ENCODE measurements at places on chromosomes 1 and 21.

DNA sequence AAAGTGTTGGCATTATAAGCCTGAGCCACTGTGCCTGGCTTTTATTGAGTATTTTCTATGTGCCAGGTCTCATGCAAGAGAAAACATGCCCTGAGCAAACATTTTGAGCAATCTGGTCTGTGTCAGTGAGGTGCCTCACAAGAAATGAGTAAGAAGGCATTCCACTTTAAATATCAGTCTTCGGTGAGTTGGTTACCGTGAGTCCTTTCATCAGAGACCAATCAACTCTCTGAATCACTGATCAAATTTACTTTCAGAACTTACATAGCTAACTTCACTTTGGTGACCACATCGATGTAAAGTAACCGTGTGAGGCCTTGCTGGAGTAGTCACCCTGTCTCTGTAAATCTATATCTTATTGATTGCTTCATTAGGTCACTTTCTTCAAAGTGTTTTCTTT is 14.3 kb upstream of the DDX59 start:
- no peak for DNase-seq

DNA sequence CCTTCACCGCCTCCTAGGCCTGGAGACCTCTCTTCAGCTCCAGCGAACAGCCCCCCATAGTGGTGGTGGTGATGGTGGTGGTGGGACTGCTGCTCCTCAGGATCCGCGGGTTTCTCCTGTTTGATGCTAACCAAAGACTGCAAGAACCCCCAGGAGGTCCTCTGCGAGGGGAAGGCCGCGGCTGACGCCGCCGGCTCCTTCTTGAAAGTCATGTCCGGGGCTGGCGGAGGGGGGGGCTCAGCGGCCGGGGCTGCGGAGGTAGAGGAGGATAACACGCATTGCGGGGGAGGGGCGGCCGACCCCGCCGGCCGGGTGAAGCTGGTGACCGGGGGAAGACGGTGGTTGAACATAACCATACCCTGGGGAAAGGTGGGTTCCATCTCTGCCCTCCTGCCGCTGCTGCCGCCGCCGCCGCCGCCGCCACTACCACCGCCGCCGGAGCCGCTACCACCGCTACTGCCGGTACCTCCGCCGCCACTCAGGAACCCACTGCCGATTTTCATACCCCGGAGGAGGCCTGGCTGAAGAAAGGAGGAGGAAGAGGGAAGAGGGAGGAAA is 554 bp downstream of the ZNF281 start:
- peak; percentile 19 for DNase-seq

DNA sequence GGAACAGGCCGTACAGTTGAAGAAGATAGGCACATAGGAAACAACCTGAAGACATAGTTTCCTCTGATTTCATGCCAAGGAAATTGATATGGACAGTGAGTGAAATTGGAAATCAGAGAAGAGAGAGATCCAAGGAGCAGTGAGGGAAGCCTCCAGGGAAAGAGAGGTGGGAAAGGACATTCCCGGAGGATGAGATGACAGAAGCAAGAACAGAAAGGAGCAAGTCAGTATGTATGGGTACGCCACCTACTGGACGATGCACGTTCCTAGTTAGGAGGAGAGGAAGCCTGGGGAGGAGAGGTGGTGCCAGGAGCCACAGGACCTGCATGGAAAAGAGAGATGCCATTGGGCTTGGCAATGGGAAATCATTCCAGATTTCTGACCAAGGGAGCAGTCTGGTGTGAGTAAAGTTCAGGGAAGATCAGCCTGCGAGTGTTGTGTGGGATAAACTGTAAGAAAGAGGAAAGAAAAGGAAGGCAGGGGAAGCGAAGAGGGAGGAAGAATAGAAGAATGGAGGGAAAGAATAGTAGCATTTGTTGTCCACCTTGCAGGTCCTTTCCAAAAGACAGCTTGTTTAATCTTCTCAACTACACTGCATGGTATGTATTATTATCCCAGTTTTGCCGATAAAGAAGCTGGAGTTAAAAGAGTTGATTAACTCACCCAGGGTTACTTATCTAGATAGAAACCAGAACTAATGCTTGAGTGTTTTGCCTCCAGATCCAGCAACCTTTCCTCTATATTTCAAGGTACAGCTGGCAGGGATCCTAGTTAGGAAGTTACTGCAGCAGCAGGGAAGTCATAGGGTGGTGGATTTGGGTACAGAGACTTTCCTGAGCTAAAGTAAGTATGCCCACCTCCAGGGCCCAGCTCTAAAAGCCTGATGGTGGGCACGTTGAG is 27.4 kb downstream of the C1orf116 start:
- DNase-seq: peak; percentile 5

DNA sequence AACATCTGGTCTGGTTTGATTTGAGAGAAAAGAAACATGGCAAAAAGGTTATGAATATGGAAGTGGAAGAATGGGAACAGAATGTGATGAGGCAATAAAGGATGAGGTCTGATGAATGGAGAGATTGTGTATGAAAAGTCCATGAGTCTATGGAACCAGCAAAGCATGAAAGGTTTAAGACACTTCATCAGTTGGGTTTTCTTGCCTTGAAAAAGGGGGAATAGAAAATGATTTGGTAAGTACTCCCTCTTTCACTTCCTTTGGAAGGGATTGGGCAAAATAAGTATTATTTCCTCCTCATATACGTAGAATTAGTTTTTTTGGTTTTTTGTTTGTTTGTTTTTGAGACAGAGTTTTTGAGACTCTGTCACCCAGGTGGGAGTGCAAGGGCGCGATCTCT is 155.8 kb downstream of the TRIM33 start:
- DNase-seq: no peak

DNA sequence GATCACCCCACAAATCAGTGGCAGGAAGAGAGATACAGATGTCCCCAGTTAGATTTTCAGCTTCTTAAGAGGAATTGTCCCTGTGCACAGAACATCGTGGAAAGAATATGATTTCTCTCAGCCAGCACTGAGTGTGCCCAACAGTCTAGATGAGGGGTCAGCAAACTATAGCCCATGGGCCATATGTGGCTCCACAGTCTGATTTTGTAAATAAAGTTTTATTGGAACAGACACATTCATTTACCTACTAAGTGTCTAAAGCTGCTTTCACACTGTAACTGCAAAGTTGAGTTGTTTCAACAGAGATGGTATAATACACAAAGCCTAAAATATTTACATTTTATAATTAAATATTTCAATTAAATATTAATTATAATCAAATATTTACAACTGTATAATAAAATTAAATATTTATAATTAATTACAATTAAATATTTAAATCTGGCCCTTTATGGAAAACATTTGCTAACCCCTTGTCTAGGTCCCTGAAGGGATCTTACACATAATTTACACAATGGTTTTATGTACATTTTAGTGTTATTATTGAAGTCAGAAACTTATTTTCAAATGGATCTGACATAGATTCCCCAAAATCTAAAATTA is 407.6 kb downstream of the PTPRU start:
- no peak for DNase-seq

- DNase-seq: no peak
Observed at GRCh38 chr21:16176570-16176969, 446.8 kb downstream of the USP25 start.

DNA sequence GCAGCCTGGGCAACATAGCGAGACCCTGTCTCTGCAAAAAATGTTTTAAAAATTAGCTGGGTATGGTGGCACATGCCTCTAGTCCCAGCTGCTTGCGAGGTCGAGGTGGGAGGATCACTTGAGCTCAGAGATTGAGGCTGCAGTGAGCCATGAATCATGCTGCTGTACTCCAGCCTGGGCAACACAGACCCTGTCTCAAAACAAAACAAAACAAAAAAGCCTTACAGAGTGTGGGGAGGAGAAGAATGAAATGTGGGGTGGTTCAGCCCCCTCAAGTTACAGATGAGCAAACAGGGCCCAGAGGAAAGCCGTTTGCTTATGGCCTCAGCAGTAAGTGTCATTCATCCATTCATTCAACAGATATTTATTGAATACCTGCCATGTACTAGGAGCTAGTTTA is 40.7 kb downstream of the RPS6KA1 start:
- no peak for DNase-seq

- DNase-seq: no peak
Observed at GRCh38 chr1:38026592-38027200, 14.2 kb downstream of the UTP11 start.

- DNase-seq: no peak
Observed at GRCh38 chr1:36580524-36580923, 97.8 kb upstream of the CSF3R start.

GRCh38 chr1:16266411-16267118 is 29.6 kb upstream of the CPLANE2 start:
- no peak for DNase-seq

- DNase-seq: no peak
Observed at GRCh38 chr1:19360843-19361610, 48.9 kb downstream of the SLC66A1 start.

DNA sequence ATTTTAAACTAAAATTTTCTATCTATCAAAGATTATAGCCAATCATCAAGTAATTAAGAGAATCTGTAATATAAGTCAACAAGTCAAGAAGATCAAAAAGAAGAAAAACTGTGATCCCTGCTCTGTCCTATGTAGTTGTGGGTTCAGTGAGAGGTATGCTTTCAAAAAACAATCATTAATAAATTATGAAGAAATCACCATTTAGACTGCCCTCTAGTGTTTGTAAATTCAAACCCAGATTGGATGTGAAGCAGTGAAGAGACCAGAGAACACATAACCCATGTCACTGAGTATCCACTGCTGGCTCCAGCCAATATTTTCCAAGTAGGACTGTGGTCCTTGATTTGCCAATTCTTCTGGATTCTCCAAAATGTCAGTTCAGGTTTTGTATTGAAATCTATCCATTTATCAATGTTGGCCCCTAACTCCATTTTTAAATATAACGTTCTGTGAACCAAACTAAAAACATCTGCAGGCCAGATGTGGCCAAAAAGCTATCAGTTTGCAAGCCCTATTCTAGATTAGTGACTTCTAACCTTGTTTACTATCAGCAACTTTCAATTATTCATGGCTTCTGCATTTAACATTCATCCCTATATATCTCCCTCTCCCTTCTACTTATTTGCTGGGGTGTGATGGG is 467.5 kb upstream of the CXADR start:
- DNase-seq: no peak

DNA sequence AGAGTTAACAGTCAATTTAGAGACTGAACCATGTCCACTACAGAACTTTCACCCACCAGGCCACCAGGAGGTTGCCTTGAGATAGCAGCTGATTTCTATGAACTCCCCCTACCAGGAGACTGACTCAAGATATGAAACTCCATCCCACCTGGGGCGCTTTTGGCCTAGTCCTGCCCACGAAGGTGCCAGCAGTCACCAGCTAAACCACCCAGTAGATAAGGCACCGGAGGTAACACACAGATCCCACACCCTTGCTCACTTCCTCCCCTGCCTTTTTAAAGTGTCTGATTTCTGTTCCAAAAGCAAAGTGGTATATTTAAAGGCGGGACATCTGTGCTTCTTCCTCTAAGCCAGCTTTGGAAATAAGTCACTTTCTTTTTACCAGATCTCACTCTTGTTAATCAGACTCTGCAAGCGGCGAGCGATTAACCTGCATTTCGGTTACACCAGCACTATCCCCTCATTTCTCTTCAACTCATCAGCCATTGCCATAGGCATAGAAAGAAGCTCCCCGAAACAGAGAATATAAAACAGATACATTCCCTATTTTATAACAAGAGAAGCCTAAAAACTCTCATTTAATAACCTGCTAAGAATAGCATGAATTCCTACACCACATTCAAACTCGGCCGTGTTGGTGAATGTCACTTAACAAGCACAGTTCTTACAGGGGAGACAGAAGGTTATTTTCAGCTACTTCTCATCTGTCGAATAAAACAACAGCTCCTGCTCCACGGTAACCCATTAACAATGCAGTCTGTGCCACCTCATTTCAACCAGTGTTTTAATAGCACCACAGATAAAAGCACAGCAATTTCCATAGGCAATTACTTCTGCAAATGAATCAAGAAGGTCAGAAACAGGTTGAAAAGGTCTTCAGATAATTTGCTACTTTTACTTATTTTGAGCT is 318.1 kb downstream of the KCNH1 start:
- DNase-seq: no peak

DNA sequence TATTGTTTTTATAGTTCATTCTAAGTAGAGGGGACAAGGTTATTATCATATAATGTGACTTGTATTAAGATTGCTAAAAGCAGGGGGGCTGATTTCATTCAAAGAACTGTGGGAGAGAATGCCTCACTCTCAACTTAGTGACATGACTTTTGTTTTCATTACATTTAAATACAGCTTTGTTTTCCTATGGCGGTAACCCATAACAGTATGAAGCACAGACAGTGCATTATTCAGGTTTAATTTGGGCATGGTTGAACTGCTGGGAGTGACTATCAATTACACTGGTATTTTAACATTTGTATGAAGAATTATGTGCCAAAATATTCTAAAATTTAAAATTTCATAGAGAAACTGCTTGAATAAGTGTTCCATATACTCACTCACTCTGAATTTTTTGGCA is 637.3 kb downstream of the USP25 start:
- no peak for DNase-seq

DNA sequence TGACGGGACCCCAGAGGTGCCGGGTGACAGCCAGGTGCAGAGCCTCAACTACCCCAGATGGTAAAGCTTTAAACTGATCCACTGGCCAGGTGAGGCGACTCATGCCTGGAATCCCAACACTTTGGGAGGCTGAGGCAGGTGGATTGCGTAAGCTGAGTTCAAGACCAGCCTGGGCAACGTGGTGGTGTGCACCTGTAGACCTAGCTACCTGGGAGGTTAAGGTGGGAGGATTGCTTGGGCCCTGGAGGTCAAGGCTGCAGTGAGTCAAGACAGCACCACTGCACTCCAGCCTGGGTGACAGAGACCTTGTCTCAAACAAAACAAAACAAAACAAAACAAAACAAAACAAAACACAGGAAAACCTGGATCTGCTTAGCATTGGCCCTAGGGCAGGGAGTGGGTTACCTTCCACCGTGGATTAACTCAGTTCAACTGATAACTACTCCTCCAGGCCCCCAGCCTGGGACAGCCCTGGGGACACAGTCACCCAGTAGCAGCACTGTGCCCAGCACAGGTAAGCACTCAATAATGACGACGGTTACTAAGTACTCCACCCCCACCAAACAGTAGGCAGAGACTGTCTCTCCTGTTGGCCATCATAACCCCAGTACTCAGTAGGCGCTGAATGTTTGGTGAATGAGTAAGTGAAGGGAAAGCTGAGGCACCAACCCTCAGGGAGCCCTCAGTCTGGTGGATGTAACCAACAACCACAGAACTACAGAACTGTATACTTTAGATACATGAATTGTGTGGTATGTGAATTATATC is 21.6 kb downstream of the SLC66A1 start:
- no peak for DNase-seq

- DNase-seq: no peak
Observed at GRCh38 chr1:8219530-8219929, 98.4 kb upstream of the SLC45A1 start.

Measured in stimulated activated CD8-positive, alpha-beta memory T cell treated with anti-CD3 and anti-CD28 coated beads, Interleukin-7, amount 100 ng/mL, for 24 hours (primary cell).